ENCODE measurements at places on chromosomes 12 and 14. TPM values are rescaled to one million over a fixed set of nuclear protein-coding genes. Genes with fewer than 3 reads are reported as not detected.

- DNase-seq: no peak
Measured at GRCh38 chr12:67388331-67389138, 119.4 kb downstream of the CAND1 start.

ZFHX2 gene
- polyA plus RNA-seq: 0.04 TPM

- no peak for DNase-seq
Measured at GRCh38 chr14:27686137-27686536, 1080.5 kb upstream of the FOXG1 start.

HNF1A gene
- polyA plus RNA-seq: not detected

- no peak for DNase-seq
Measured at GRCh38 chr12:50338920-50339645, 55.8 kb upstream of the LIMA1 start.

DNA sequence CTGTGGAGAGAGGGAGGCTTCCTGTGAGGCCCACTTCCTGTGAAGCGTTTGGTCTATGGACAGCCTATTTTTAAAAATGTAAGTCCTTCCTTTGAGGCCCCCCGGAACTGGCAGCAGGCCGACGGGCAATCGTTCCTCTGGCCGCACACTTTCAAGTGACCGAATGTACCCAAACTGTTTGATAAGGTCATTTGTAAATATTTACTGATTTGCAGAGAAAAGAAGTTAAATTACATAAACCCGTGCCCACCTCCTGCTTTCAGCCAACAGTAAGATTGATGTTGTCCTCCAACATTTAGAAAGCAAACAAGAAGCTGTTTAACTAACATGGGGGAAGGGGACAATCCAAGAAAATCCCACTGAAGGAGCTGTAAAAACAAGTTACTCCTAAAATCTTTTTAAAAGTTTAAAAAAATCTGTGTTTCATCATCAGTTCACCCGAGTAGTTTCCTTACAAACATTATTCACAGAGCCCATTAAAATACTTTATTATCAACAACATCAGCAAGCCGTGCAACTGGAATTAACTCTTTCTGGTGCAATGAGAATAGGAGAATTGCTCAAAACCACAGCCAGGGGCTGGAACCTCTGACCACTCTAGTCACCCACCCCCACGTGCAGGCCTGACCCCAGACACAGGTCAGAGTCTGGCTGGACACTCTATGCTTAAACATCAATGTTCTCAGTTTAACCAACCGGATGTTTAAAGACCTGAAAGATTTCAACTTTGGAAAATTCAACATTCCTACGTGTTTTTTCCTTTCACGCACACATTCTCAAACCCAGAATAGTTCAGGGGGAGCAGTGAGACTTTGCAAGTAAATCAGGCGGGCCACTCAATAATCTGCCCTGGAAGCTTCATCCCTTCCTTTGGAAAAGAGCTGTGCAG is 65.3 kb downstream of the FOXN3 start:
- peak; percentile 29 for DNase-seq

- no peak for DNase-seq
Measured at GRCh38 chr14:53948205-53948884, 8.3 kb downstream of the BMP4 start.

PRDM4 gene
- polyA plus RNA-seq: 27.0 TPM

SLC17A8 gene
- not detected for polyA plus RNA-seq

NTS gene
- polyA plus RNA-seq: not detected

DNA sequence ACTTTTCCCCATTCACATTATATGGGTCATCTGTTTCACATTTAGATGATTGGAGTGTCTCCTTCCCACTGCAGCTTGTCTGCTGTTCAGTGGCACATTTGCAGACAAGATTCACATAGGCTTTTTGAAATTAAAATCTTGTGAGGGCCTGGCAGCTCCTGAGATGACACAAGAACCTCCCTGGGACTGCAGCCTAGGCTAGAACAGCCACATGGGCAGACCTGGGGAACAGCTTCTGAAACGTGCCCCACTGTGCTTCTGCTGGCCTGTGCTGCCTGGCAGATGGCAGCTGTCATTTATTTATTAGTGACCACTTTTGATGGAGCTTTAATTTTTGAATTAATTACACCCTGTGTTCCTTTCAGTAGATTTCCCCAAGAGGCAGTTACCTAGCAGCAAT is 137.4 kb downstream of the GRIP1 start:
- DNase-seq: no peak

DNA sequence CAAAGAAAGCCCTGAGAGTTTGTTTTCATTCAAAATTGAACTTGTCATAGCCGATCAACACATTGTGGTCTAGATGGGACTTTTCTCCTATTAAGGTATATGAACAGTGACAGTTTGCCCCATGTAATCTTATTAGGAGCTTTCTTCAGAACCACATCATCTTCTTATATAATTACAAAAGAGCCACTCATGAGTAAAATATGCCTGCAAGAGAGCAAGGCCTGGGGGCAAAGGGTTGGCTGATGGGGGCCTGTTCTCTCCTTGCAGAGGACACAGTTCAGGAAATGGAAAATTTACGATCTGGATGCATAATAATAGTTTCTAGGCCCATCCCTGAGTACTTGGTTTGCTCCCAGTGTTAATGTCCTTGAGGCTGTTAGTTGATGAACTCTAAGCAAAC is 87.8 kb downstream of the FLRT2 start:
- DNase-seq: no peak

WNT1 gene
- not detected for polyA plus RNA-seq

CPNE6 gene
- not detected for polyA plus RNA-seq

DLK1 gene
- polyA plus RNA-seq: not detected

DNA sequence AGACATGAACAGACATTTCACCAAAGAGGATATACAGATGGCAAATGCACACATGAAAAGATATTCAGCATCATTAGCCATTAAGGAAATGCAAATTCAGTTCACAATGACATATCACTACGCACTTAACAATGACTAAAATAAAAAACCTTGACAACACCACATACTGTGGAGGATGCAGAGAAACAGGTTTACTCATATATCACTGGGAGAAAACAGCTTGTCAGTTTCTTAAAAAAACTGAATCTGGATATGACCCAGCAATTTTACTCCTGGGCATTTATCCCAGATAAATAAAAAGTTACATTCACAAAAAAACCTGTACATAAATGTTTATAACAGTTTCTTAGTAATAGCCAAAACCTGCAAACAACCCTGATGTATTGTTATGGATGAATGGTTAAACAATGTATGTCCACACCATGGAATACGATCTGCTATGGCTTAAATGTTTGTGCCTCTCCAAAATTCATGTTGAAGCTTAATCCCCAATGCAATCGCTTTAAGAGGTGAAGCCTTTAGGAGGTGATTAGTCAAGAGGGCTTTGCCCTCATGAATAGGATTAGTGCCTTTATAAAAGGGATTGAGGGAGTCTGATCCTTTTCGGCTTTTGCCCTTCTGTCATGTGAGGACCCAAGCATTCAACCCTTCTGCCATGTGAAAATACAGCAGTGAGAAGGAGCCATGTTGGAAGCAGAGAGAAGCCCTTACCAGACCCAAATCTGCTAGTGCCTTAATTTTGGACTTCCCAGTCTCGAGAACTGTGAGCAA is 36.0 kb upstream of the PPP4R3A start:
- DNase-seq: no peak

DNA sequence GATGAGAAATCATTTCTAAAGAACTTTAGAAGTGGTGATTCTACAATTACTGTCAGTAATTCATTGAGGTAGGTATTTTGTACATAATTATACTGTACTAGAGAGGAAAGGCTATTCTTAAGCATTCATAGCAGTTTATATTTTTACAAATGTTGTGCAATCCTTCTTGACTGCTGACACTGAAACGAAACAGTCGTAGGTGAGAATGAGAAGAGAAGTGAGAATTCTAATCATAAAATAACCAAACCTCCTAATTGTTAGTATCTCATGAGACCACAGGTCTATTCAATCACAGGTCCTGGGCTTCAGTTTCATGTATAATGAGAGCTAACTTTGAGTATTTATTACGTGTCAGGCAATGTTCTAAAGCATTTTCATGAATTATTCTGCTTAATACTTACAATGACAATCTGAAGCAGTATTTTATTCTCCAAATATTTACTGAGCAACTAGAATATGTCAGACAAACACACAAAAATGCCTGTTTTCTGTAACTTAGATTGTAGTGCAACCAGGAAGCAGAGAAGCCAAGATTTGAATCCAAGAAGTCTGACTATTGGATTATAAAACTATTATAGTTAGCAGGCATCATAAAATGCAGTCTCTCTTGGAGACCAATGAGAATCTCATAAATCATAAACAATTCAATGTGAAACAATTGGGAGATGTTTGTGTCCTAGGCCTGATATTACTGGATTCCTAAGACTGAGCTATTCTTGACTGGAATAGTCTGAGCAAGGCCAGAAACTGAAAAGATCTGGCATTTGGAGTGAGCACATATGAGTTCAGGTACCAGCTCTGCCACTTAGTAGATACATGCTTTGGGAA is 24.3 kb downstream of the RERG start:
- no peak for DNase-seq

DNA sequence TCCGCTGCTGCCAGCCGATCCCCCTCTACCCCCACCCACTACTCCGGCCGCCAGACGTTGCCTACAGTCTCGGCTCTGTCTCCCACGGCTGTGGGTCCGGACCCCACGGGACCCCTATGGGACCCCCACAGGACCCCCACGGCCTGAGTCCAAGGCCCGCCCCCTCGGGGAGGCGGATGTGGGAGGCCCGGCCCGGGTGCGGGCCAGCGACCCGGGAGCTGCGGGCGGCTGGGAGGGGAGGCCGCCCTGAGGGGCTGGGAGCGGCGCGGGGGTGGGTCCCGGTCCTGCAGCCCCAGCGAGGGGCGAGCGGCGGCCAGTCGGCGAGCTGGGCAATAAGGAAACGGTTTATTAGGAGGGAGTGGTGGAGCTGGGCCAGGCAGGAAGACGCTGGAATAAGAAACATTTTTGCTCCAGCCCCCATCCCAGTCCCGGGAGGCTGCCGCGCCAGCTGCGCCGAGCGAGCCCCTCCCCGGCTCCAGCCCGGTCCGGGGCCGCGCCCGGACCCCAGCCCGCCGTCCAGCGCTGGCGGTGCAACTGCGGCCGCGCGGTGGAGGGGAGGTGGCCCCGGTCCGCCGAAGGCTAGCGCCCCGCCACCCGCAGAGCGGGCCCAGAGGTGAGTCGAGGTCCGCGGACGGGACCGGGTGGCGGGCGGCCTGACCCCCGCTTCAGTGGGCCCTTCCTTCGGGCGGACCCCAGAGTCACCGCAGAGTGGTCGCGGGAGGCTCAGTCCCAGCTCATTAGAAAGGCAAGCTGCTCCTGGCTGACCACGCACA is at the start of gene ACVRL1:
Gene ACVRL1, plus strand, starts transcription at position 422 of the 773 bp plus-strand sequence. CDS start 4,971 bp downstream, outside the sequence.
- DNase-seq: no peak

- DNase-seq: no peak
Measured at GRCh38 chr12:124780752-124781685, 82.6 kb downstream of the SCARB1 start.

DNA sequence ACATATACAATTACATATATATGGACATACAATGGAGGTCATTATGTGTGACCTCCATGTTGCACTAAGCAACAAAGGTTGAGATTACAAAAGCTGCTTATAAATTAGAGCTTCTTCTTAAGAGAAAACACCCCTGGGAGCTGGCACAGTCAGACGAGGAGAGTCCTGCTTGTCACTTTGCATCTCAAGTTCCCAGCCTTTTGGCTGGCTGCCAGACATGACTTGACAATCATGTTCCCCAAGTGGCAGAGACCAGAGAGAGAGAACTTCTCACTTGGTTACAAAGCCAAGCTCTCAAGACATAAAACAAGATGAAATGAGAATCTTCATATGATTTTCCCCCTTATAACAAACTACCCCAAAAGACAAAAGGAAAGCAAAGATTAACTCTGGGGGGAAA is 8.5 kb upstream of the SYNJ2BP start:
- DNase-seq: no peak

KRT71 gene
- polyA plus RNA-seq: not detected

TAS2R7 gene
- polyA plus RNA-seq: not detected

DNA sequence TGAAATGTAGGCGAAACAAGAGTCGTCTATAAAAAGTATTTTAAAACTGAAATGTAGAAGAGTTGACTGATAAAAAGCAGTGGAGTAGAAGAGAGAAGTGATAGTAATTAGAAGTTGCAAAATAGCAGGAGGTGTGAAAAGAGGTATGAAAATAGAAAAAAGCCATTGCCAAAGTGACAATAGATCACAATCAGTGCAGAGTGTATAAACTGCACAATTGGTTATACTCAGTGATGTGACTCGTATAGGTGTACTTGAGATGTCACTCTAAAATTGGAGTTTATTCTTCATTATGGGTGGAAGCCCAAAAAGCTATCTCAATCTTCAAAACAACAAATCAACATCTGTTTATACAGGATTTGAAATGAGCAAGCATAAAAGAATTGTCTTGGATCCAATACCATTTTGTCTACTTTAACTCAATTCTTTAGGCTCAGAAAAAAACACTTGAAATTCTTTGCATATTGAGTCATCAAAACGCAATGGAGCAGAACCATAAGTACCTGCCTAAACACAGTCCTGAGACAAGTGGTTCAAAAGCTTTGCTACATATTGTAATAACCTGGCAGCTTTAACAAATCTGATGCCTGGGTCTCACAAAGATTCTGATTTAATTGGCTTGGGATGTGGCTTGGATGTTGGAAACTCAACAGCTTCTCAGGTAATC is 8.8 kb downstream of the IKBIP start:
- DNase-seq: no peak

DNA sequence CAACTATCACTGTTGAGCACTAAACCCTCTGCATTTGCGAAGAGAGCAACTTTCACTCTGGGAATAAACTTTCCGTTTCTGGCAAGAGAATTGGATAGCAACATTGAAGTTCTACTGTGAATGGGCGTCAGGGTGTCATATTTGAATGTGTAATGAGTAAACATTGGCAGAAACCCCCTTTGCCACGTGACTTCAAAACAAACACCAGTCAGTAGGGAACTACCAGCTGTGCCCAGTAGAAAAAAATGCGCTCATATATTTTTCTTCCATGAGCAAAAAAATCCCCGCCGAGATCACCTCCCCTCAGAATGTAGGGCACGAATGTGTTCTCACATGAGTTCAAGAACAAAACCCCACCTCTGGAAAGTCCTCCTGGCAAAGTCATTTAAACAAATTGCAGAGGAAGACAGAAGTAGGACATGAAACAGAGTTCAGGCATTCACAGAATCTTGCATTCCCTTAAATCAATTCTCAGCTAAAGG is 80.6 kb downstream of the BTG1 start:
- no peak for DNase-seq

DNA sequence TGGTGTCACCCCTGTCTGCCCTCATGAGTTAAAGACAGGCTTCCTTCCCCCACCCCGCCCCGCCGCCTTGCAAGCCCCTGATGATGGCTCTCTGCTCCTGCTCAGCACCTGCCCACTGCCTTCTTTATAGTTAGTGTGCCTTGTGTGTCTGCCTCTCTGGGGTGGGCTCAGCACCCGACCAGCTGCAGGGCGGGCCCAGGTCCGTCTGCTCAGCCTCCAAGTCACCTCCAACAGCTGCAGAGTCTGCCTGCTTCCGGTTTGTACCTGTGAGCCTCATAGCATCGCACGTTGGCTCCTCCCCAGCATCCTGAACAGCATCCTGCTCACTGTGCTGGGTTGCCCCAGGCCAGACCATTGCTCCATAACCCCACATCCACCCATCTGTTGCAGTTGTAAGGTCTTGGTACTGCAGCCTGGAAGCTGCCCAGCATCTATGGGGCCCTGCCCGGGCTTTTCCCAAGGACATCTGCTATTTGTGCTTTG is 3.5 kb downstream of the TGFB3 start:
- DNase-seq: peak; percentile 29

DNA sequence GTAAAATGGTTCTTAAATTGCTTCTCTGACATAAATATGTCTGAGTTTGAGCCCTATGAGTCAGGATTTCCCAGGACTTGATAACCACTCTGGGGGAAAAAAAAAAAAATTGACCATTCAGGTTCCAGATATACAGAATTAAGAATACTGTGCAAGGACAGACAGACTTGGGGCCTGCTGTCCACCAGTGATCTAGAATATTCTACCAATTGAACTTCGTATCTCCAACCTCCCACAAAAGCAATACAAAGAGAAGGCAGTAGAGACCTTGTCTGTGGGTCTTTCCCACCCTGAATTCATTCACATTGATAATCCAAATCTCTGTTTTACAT is 4.1 kb downstream of the SINHCAF start:
- DNase-seq: no peak
